ENCODE measurements at places on chromosomes 3 and 15.

- DNase-seq, result no peak
These were observed 82.8 kb upstream of the HES1 start for GRCh38 chr3:194053136-194053535.

DNA sequence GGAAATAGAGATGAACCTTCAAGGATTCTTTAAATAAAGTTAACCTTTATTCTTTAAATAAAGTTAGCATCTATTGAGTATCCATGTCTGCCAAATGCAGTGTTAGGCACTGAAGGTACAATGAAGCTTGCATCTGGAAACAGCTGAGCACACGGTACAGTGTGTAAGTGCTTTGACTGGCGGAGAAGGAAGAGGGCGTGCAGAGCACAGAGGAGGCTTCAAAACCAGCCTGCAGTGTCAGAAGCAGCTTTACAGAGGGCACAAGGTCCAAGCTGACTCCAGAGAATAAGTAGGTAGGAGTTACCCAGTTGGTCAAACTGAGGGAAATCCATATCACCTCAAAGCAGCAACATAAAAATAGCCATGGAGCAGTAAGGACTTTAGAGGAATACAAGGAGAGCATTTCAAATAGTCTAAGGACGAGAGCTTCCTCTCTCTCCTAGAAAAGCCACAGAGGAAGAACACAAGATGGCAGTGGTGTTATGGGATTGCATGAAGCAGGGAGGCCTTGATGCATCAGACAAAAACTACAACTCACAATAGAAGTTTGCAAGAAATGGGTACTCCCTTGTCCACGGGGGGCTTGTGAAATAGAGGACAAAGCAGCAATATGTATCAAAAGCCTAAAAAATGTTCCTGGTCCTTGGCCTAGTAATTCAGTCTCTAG is 60.3 kb upstream of the PPP2R3A start:
- no peak for DNase-seq

DNA sequence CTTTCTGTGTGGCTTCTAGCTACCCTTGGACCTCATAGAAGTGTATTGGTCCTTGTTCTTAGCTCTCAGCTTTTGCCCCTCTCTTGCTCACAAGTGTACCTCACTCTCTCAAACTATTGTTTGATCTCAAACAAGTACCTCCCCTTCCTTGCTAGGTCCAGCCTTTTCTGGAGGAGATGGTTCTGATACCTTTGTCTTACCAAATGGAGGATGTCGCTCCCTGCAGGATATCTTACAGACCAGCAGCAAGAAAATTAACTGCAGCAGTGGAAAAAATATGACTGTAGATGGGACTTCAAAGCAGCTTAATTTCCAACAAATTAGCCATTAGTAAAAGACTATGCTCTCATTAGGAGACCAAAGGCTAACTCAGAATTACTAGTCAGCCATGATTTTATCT is 388.1 kb upstream of the ROBO2 start:
- DNase-seq, result no peak

GRCh38 chr3:13866041-13866965 is 13.6 kb downstream of the WNT7A start:
- DNase-seq, result peak; percentile 61

GRCh38 chr3:33233884-33234283 is 15.3 kb upstream of the SUSD5 start:
- no peak for DNase-seq

Data from activated naive CD4-positive, alpha-beta T cell treated with Interleukin-2 at 50 U/mL for 16 hours (primary cell).